ENCODE measurements at places on chromosomes 2 and 18. TPM values are rescaled to one million over a fixed set of nuclear protein-coding genes. Genes with fewer than 3 reads are reported as not detected.

DNA sequence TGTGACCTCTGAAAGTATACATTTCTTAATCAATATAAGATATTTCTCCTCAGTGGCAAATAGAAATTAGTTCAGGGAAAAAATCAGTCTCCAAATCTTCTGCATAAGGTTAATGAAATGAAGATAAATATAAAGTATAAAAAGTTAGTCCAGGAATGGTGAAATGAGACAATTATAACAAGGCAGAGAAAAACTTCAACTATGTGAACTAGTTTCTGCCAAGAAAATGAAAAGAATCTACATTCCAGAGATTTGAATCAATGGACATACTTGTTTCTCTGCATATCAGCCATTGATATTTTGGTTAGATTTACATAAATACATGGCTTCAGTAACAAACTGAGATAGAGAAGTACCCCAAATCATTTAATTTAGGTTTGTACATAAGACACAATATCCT is 249.0 kb downstream of the EXOC6B start:
- no peak for ATAC-seq

GRCh38 chr18:76943542-76944339 is 121.4 kb downstream of the ZNF236 start:
- ATAC-seq, result no peak

GRCh38 chr2:67272195-67272594 is 124.9 kb upstream of the ETAA1 start:
- no peak for ATAC-seq

DNA sequence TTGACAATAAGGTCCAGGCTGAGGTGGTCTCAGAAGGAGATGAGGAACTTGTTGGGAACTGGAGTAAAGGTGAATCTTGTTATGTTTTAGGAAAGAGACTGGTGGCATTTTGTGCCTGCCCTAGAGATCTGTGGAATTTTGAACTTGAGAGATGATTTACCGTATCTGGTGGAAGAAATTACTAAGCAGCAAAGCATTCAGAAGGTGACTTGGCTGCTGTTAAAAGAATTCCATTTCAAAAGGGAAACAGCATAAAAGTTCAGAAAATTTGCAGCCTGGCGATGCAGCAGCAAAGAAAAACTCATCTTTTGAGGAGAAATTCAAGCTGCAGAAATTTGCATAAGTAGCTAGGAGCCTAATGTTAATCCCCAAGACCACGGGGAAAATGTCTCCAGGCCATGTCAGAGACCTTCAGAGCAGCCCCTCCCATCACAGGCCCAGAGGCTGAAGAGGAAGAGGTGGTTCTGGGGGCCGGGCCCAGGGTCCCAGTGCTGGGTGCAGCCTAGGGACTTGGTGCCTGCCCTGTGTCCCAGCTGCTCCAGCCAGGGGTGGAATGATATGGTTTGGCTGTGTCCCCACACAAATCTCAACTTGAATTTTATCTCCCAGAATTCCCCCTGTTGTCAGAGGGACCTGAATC is 73.5 kb downstream of the FIGN start:
- ATAC-seq, result no peak

GRCh38 chr2:120887741-120888231 is 152.1 kb downstream of the GLI2 start:
- no peak for ATAC-seq

DNA sequence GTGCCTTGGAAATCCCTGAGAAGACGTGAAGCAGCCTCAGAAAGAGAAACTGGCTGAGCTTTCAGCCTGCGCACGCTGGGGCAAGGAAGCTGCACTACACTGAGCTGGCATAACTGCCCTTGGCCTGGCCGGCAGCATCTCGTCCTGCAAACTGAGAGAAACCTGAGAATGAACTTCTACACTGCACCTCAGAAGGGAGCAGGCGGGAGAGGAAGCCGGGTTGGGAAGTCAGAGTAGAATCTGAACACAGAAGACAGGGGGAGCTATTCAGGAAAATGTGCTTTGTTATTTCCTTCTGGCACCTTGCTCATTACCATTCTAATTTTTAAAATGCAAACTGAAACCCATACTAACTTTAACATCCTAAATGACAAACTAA is 70.9 kb downstream of the ZEB2 start:
- ATAC-seq, result no peak

- ATAC-seq, result no peak
These were observed 87.1 kb upstream of the KCTD1 start for GRCh38 chr18:26635466-26635865.

DNA sequence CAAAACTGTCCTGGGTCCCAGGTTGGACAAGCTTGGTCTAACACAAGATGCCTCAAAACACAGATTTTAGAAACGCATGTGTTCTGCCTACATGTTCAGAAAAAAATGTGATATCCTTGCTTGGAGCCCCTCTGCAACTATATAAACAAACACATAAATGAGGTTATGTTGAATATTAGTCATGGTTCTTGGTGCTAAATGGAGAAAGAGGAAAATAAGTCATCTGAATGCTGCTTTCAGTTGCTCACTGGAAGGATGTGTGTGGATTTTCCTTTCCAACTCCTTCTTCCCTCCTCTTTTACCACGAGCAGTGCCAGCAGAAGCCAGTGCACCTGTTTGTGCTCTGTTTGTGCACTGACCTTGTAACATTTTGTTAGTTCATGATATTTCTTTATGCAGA is 85.3 kb downstream of the PIEZO2 start:
- ATAC-seq, result no peak

DNA sequence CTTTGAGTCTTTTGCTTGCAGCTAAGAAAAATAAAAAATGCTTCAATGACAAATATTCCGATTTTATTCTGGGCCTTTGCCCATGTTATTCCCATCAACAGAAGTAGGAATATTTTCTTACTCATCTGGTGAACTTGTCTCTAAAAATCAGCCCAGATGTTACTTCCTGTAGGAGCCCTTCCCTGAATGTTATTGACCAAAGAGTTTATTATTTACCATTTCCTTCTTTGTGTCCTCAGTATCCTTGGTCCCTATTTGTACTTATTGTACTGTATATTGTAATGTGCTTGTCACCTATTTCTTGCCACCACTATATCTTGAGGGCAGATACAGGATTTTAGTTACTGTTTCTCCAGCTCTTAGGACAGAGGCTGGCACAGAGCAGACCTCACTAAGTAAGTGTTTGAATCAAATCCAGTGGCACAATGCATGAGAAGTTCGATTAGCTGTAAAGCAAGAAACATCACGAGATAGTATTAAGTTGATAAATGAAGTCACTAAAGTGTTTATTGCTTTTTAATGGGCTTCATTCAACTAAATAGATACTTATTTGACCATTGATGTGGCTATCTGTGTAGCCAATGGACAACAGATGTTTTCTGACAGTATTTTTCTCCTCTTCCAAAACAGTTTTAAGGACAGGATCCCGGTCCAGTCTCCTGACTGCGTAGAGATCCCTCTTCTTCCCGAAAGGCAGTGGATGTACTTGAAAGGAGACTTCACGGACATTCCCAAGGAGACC is 109.1 kb downstream of the DDX1 start:
- no peak for ATAC-seq

Gene CFAP65
- 1.4 TPM for total RNA-seq

Gene HOXD13
- total RNA-seq, result 0.14 TPM

Gene PAIP2B
- total RNA-seq, result 16.5 TPM

Gene NCKAP5
- total RNA-seq, result 6.9 TPM
